ENCODE measurements at places on chromosomes 4 and X.

- no peak for DNase-seq
Observed at GRCh38 chrX:11540532-11541377, 125.0 kb downstream of the ARHGAP6 start.

- no peak for DNase-seq
Observed at GRCh38 chr4:101599620-101600019, 190.9 kb upstream of the BANK1 start.

- DNase-seq: no peak
Observed at GRCh38 chr4:86333236-86333635, 26.6 kb downstream of the MAPK10 start.

- no peak for DNase-seq
Observed at GRCh38 chr4:138049355-138049754, 192.8 kb downstream of the SLC7A11 start.

GRCh38 chr4:84362896-84363655, 136.0 kb downstream of the NKX6-1 start:
- no peak for DNase-seq

DNA sequence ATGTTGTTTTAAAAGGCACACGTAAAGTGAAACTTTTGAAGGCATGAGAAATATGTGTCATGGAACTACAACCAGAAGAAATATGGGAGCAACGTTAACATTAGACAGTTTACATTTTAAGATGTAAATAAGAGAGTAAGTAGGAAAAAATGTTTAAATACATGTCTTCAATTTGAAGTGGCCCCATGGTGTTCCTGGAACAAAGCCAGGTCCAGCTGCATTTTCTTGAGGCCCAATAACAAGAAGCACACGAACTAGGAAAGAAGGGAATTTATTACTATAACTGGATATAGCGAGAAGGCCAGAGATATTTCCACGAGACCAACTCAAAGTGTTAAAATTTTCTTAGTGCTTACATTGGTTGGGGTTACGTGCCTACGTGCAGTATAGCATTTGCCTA, 458.1 kb downstream of the KCTD8 start:
- DNase-seq: no peak

DNA sequence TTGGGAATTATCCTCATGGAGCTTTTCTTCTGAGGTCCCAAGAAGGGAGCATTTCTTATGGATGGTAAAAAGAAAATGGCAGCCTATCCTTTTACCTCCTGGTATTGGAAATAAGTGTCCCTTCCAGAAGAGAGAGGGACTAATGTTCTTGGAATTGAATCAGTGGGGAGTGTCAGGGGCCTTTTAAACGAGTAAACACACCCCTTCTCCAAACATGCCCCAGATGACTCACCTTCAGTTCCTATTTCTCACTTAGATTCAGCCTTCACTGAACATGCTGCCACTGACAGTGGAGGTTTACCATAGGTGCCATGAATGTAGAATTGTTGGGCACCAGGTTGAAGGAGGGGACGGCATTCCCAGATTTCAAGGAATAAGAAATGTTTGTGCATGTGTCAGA, 19.0 kb downstream of the MAGEC2 start:
- no peak for DNase-seq

- DNase-seq: no peak
Observed at GRCh38 chrX:2715066-2715600, 24.0 kb downstream of the CD99 start.

- no peak for DNase-seq
Observed at GRCh38 chr4:1885414-1885813, 14.2 kb downstream of the NSD2 start.

GRCh38 chr4:5209862-5210261, 158.6 kb downstream of the STK32B start:
- DNase-seq: no peak

GRCh38 chr4:72031868-72032608, at the start of gene NPFFR2:
Gene NPFFR2, plus strand, starts transcription at chr4:72032000. Its CDS starts 96,592 bp downstream, at chr4:72128592.
- DNase-seq: no peak

DNA sequence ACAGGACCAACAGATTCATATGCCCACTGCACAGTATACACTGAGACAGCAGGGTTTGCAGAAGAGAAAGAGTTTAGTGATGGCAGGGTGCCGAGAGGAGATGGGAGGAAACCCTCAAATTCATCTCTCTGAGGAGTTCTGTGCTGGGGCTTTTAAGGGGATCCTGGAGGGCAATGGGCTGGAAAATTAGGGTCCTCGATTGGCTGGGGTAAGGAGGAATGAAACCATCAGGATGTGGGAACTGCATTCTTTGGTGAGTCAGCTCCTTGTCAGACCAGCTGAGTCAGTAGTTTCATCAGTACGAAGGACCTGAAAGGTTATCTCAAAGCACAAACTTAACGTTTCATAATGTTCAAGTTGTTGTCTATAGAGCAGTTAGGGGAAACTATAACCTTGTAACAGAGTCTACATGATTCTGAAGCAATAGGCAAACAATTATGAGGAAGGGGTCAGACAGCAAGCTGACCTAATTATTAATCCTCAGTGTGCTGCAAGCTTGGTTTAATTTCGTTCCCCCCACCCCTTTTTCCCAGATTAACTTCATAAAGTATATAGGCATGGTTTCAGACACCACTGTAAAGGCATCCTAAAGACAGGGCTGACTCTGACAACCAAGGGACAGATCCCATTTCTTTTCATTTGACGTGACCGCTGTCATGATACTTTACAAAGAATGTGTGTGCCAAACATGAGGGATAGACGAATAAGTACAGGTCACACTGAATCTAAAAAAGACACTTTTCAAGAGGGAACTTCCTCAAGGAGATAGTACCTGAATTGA, 1.5 kb upstream of the MSMO1 start:
- DNase-seq: no peak

- DNase-seq: no peak
Observed at GRCh38 chr4:11746734-11747133, 318.0 kb upstream of the HS3ST1 start.

- no peak for DNase-seq
Observed at GRCh38 chr4:37998226-37998625, 38.0 kb downstream of the PTTG2 start.

DNA sequence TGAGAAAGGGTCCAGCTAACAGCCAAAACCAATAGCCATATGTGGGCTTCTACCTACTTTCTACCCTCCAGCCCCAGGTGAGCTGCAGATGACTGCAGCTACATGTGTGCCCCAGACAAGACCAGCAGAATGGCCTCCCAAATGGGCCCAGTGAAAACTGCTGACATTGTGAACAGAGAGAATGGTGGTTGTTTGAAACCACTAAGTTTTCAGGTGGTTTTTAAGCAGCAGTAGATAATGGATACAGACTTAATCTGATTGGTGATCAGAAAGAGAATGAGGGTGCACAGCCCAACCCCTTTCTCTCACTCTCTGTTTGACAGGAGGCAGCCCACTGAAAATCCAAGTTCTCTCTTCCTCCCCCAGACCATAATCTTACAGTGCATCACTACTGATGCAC, 42.5 kb upstream of the BBS12 start:
- no peak for DNase-seq

DNA sequence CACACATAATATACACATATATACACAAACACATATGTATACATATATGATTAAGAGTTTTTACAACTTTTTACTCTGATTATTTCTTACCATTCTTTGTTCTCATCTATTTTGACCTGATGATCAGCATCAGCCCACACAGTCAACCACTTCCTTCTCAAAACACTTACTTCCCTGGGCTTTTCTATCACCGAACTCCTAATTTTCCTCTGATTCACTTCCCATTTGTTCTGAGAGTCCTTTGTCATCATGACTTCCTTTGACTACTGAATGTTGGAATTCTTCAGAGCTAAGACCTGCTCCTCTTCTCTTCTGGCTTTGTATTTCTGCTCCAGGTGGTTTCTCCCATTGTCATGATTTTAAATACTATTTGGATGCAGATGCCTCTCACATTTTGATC, 209.5 kb upstream of the AFF2 start:
- DNase-seq: no peak

- no peak for DNase-seq
Observed at GRCh38 chr4:172850838-172851237, 317.8 kb upstream of the GALNT7 start.

DNA sequence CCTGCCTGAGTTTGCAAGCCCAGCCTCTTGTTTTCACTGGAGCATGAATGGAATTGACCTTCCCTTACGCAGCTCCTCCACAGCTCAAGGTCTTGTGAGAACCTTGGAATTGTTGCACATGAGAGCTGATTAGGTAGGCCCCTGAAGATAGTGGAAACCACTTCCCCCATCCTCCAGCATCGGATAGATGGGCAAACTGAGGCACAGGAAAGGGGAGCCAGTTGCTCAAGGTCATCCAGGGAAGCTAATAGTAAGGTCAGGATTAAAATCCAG, 27.2 kb downstream of the PJA1 start:
- DNase-seq: no peak

DNA sequence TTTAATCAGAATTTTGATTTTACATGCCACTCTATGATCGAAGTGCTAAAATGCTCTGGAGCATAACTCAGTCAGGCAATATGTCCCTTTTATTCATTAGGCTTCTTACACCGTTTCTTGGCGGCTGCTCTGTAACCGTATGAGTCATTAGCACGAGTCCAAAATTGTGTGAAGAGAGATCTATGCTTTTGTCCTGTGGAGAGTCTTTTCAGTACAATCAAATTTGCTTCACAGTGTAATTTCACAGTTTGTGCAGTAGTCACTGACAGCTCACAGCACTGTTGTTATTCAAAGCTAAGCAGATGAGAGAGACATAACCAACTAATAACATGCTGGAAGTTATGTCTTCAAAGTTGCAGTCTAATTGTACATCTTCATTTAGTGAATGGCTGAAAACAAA, 167.8 kb downstream of the PCDH10 start:
- DNase-seq: no peak

- no peak for DNase-seq
Observed at GRCh38 chrX:79139446-79139845, 5.0 kb upstream of the GPR174 start.
